ENCODE measurements at places on chromosomes 6 and 20. TPM values are rescaled to one million over a fixed set of nuclear protein-coding genes. Genes with fewer than 3 reads are reported as not detected.

MAS1 gene
- total RNA-seq, result not detected

FAM83C gene
- 0.14 TPM for total RNA-seq

NMBR gene
- not detected for total RNA-seq

HRH3 gene
- not detected for total RNA-seq

NKX2-2 gene
- total RNA-seq, result not detected

PTCHD4 gene
- total RNA-seq, result 0.05 TPM

ATRN gene
- total RNA-seq, result 20.0 TPM

CPNE5 gene
- total RNA-seq, result 0.18 TPM

OR2B6 gene
- total RNA-seq, result not detected

CCN5 gene
- 31.4 TPM for total RNA-seq

DLK2 gene
- 9.0 TPM for total RNA-seq

OOEP gene
- not detected for total RNA-seq

GPR6 gene
- not detected for total RNA-seq

STMND1 gene
- not detected for total RNA-seq

SAMD5 gene
- 0.39 TPM for total RNA-seq

OGFRL1 gene
- total RNA-seq, result 5.4 TPM

All from A549 treated with AZD2906 at 1 μM for 4 hours (cell line).